ENCODE measurements at places on chromosomes 2 and 18.
A peak's percentile ranks its signal among the peaks of the same experiment; 100 is the strongest.

- DNase-seq = no peak
Observed at GRCh38 chr2:172588931-172589330, 33.0 kb downstream of the PDK1 start.

DNA sequence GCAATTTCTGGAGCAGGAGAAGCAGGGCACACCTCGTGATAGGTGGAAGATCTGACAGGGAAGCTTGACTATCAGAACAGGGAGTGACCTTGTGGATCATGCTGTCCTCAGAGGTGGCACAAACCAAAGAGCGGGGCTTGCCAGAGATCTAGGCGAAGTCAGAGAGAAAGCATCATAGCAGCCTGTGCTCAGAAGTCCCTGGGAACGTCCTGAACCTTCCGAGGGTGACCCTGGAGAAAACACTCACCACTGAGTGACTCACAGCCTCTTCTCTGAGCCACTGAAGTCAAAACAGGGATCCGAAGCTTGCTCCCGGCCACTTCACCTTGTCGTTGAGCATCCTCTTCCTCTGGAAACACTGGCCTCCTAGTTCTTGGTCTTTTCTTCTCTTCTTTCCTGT lies 56.7 kb downstream of the IL1R2 start:
- no peak for DNase-seq

GRCh38 chr18:31042406-31043181 lies at the start of gene DSC3:
Gene DSC3 (minus strand): TSS chr18:31042742. CDS start chr18:31042660, 82 bp downstream.
- DNase-seq = peak; percentile 61

- DNase-seq = no peak
Observed at GRCh38 chr2:28670856-28671255, 80.8 kb upstream of the PPP1CB start.

- DNase-seq = no peak
Observed at GRCh38 chr2:86557836-86558235, 5.4 kb downstream of the CHMP3 start.

DNA sequence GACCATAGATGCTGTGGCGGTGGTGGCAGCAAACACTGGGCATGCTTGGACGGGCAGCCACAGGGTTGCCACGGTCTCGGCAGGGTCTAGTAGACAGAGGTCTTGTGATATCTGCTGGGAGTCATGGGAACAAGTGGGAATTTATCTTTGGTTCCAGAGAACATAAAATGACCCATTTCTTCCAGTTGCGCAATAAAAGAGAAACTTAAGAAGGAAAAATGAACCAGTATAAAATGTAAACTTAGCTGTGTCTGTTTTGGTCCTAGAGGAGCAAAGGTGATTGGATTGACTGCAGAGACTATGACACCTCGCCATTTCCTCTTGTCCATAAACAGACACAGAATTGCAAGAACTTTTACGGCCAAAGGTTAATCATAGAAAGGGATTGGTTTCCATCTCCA lies 132.6 kb upstream of the RBBP8 start:
- no peak for DNase-seq

GRCh38 chr2:115763601-115764000 lies 1321.2 kb downstream of the DPP10 start:
- no peak for DNase-seq

DNA sequence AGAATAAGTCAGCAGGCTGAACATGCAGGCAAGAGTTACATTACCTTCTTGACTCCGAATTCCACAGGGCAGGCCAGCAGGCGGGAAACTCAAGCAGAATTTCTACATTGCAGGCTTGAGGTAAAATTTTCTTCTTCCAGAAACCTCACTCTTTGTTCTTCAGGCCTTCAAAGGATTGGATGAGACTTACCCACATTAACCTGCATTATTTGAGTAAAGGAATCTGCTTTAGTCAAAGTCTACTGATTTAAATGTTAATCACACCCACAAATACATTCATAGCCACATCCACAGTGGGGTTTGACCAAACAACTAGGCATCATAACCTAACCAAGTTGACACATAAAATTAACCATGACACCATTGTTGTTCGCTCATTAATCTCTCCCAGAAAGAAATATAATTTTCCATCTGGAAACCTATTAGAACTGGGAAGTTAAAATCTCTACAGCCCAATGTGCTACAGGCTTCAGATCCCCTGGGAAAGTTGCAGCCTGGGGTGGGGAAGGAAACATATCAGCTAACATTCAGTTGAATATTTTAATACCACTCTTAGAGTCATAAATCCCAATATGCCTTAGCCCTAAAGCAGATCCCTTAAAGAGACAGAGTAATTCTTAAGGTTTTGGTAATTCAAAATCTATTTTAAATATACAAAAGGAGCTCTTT lies 468.2 kb upstream of the TNP1 start:
- no peak for DNase-seq

DNA sequence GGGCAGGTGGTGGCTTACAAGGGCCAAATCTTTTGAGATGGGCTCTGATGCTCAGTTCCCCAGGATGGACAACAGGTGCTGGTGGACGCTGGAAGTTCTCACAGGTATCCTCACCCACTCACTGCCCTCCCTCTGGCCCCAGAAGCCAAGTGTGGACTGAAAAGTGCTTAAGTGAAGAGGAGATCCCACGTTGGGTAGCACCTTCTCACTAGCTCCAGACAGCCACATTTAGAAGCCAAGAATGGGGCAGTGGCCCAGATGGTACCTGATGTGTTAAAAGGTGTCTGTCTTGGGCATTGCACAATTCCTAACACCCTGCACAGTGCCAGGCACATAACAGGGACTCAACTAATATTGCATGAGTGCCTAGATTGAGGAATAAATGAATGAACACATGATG lies 115.3 kb upstream of the TEX51 start:
- DNase-seq = no peak

- DNase-seq = no peak
Observed at GRCh38 chr2:27920148-27920885, 29.8 kb downstream of the BABAM2 start.

DNA sequence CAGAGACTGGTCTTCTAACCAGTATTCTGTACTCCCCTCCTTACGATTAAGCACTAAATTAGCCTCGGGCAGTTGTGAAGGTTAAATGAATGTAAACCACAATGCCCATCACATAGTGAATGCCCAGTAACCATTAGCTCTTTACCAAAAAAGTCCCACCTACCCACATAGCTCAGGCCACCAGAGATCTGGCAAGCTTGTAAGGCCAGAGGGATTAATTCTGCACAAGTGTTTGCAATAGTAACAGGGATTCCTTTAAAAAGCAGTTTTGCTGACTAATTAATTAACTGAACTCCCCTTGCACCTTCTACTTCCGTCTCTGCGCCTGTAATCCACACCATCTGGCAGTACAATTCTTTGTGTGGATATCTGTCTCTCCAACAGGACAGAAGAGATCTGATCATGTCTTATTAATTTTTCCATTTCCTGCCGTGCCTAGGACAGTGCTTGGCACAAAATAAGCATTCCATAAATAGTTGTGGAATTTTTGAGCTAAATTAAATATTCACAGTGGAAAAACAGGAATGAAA lies 36.2 kb upstream of the IGFBP2 start:
- no peak for DNase-seq
